ENCODE measurements at places on chromosomes 2 and 18. TPM values are rescaled to one million over a fixed set of nuclear protein-coding genes. Genes with fewer than 3 reads are reported as not detected.

EML6 gene
- total RNA-seq = 1.1 TPM

COL5A2 gene
- total RNA-seq = 0.53 TPM

POTEC gene
- not detected for total RNA-seq

CROCC2 gene
- total RNA-seq = not detected

CXCR1 gene
- total RNA-seq = 0.28 TPM

GRCh38 chr18:9001209-9001608 lies 101.3 kb upstream of the NDUFV2 start:
- DNase-seq = no peak

DNA sequence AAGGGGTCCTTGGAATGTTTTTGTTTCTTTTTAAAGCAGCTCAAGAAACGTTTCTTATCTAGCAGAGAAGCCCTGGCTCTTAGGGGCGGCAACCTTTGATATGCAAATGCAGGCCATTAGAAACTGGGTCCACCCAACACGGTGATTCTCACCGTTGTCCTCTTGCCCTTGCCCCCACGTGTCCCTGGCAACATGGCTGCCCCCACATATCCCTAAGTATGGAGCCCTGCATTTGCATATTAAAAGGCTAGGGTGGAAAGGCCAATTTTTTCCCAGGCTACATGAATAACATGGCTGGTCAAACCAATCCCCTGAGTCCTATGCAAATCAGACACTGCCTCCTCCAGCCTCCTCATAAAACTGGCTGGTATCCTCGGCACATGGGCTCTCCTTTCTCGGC lies 230.1 kb upstream of the SPOPL start:
- DNase-seq = no peak

- DNase-seq = no peak
These were observed 100.9 kb downstream of the DPP10 start for GRCh38 chr2:114543236-114543766.

DNA sequence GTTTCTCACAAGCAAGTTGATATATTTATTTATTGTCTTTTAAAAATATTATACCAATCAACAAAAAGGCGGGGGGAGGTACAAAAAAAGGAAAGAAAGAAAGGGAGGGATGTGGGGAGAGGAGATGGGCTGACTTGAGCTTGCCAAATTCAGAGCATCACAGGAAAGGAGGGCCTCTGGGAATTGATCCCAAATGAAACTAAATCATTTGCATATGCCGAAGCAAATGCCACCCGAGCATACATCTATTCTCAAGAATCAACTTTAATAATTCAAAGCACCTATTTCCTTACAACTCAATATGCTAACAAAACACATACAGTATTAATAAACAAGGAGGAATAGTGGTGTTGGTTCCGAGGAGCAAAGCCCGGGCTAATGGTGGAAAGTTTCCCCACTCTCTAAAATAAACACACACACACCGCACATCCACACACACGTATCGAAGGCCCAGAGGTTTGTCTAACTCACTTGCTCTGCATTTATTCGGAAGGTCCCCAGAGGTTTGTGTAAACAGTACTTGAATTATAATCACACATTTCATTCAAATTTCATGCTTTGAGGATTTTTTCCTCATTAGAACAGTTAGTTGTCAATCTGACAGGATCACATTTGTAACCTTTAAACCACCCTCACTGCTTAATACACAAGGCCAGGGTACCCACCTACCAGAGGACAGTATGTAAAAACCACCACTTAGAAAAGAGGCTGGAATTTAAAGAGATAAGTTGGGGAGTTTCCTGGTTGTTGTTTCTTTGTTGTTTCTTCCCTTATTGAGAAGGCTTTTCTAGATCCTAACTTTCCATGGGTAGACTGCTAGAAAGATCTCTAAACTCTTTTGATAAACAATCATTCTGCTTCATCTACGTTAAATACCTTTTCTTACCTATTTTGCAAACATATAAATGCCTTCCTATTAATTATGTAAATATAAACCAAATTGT lies 264.7 kb downstream of the TCF4 start:
- DNase-seq = no peak

DNA sequence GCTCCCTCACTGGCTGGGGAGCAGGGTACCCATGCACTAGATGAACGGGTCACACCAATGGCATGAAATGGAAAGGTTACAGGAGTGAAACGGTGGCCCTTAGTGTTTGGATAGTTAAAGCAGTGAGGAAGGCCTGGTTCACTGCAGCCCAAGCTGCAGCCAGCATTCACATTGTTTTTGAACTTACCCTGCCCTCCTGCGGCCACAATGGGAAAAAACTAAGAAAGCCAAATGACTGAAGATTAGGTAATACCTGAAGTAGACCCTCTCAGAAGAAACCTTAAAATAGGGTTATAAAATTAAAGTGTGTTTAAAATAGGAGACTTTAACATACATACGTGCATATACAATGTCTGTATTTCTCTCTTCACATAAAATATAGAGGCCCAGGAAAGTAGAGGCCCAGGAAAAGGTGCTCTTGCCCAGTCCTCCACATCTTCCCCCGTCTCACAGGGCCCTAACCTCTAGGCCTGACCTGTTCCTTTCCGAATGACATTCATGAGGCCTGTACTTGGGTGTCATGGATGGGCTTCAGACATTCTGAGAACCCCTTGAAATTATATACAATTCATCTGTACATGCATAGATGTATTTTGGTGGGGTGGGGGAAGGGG lies 33.3 kb downstream of the DOK1 start:
- peak; percentile 71 for DNase-seq

DNA sequence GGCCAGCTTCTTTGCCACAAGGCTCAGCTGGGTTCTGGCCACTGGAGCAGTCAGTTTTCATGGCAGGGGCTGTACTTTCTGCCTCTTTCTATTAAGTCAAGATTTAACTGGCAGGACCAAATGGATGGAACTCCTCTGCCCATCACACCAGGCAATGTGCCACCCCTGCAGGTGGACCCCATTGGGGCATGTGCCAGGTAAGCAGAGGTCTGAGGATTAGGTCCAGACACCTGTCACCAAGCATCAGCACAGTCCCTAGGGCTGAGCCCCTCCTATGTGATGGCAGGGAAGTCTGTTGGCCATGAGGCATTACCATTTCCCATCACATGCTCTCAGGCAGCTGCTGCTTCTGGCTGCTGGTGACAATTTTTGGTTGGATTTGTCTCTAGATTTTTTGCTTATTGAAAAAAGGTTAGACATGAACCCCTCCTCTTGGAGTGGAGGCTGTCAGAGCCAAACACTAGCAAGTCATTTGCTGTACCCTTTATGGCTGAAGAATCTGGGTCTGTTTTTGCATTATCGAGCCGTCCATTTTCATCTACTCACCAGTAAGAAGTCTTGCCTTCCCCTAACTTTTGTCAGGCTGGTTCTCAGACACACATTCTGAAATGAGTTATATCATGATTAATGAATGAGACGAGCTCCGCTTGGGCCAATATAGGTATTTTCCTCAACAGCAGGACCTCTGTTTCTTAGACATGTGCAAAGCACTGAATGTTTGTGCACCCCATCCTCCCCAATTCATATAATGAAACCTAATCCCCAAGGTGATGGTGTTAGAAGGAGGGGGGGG lies 328.0 kb downstream of the TSN start:
- no peak for DNase-seq

DNA sequence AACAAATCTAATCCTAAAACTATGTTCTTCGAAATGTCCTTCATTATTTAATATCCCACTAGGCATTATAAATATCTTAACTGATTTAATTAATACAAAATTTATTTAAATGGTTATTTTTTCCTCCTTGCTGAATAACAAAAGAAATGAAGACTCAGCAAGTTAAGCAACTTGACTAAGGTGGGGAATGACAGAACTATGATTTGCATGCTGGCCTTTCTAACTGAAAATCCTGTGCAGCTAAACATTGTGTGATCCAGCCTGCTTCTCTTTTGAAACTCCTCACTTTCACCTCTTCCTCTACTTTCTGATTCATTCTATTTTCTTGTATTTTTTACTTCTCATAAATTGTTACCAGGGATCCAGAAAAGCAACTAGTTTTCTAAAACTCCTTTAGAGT lies 132.0 kb downstream of the CALCRL start:
- DNase-seq = no peak

DNA sequence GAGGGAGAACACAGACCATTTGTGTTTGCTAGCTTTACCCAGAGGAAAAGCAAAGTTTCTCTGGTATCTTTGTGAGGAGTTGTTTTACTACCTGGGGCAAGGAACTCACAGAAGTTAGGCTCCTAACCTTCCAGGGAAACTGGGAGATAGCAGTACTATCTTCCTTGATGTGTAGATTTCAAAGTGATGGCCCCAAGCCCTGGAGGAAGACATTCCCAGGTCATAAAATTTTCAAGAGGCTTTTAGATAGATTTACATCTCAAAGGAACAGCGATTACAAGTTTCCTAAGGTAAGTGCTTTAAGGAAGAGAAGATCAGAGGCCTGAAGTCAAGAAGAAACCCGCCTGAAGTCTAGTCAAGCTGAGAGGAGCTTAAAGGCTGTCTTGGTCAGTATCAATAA lies 1187.8 kb upstream of the TMEFF2 start:
- DNase-seq = no peak
